ENCODE measurements at places on chromosomes 6 and 20.

DNA sequence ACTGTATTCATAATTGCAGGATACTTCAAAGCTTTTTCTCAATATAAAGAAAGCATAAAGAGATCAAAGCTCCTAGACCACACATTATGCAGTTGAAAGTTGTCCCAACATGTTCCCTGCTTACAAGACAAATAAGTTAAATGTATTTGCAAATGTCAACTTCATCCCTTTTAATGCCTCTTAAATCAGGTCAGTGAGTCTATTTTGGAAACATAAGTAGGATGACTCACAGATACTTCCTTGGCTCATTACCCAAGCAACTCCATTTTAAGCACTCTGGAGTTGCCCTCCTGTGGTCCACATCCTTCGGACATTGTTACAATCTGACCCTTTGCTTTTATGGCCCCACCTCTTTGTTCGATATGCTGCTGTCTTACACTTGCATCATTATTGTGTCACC, 162.0 kb downstream of the FAXC start:
- DNase-seq, result no peak

DNA sequence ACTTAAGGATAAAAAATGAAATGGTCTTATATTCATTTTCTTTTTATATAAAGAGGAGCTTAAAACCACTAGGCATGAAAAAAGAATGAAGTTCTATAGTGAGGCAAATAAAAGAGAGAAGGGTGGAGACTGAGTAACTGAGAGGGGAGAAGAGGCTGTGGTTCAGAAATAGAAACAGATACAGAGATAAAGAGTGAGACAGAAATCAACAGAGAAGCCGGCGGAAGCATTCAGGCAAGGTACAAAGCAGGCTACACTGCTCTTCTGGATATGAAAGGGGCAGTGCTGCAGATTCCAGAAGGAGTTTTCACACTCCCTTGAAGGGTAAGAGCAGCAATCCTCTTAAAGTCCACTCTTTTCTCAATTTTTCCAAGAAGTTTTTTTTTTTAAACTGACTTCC, 29.9 kb downstream of the NFATC2 start:
- no peak for DNase-seq

GRCh38 chr20:20217621-20218020, 150.3 kb upstream of the INSM1 start:
- DNase-seq, result no peak

GRCh38 chr6:137102050-137102848, 57.5 kb upstream of the IL20RA start:
- DNase-seq, result no peak

DNA sequence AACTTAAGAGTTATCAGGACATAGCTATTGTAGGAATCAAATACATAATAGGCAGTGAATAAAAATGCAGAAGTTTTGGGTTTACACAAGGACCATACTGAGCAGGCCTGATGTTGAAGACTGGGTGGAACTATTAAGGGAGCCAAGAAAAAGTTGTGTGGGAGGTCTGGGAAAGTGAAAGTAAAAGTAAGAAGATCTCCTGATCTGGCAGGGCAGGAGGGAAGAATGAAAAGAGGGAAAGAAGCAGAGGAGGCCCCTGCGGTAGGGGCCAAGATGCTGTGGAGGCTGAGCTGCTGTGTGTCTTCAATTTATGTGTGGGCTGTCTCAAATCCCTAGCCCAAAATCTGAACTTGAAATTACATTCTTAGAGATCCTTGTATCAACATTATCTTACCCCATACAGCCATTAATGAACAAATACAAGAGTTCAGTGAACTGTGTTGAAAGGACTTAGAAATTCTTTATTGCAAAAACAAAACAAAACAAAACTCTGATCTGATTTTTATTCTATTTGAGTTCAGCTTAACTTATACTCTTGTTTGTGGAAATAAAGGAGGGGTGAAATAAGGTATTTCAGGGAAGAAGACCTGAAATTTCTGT, 1183.8 kb downstream of the HACE1 start:
- DNase-seq, result peak; percentile 13

DNA sequence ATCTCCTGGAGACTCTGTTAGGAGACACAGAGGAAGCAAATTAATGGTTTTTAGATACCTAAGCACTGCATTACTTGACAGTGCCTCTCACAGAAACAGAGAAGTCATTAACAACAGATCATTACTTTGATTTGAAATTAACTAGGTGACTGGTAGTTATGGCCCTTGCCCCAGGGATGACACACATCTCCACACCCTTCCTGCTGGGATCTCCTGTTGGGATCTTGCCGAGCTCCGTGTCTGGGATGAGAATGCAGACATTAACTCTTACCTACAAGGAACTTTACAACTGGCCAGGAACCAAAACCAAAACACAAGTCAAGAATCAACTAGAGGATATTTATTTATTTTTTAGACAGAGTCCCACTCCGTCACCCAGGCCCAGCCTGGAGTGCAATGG, 2.2 kb upstream of the PRELID3B start:
- DNase-seq, result no peak

DNA sequence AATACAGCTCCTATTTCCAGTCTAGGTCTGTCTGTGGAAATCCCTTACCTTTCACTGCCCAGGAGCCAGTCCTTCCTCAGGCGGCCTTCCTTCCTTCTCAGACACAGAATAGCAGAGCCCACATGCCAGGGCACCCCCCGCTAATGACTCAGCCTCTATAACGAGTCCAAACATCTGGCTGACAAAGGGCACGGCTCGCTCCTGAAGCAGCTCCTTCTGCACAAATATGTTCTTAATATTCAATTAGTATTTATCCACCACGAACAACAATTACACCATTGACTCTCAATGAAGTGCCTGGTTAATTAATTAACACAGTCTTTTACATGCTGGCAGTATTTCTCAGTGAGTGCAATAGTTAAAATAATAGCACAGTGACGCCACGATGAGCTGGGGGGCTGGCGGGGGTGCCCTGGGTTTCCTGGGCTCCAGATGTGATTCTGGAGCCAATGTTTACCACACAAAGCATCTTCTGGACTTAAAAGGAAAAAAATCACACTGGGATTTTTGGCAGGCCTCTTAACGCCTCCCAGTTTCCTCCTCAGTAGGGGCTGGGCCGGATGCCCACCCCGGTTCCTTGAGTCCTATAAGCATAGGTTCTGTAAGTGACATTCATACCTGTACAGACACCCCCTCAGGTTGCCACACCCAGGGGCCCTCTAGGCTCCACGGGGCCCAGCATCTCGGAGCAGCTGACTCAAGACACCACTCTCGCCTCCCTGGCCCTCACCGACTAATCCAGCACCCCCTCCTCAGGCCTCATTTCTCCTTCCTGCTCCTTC, 158.6 kb upstream of the MLN start:
- no peak for DNase-seq

- no peak for DNase-seq
These were observed 304.7 kb downstream of the SOX4 start for GRCh38 chr6:21898107-21898796.

GRCh38 chr6:161168281-161168891, 105.5 kb downstream of the AGPAT4 start:
- peak; percentile 89 for DNase-seq

GRCh38 chr20:13149371-13150105, 71.5 kb upstream of the ISM1 start:
- DNase-seq, result no peak

DNA sequence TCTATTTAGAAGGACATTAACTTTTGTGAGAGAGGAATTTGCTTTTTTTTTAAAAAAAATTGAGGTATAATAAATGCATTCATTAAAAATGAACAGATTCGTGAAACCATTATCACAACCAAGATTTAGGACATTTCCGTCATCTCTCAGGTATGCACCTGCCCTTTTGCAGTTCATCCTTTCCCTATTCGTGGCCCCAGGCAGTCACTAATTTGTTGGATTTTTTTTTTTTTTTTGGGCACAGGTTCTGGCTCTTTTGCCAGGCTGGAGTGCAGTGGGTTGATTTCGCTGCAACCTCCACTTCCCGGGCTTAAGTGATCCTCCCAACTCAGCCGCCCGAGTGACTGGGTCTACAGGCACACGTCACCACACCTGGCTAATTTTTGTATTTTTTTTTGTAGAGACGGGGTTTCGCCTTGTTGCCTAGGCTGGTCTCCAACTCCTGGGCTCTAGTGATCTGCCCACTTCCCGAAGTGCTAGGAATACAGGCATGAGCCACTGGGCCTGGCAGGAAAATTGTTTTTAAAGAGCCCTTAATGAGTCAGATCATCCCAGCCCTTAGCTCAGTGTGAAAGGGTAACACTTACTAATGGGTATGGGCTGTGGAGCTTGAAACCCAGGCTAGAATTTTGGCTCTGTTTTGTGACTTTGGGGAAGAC, 9.2 kb downstream of the PHF3 start:
- no peak for DNase-seq

DNA sequence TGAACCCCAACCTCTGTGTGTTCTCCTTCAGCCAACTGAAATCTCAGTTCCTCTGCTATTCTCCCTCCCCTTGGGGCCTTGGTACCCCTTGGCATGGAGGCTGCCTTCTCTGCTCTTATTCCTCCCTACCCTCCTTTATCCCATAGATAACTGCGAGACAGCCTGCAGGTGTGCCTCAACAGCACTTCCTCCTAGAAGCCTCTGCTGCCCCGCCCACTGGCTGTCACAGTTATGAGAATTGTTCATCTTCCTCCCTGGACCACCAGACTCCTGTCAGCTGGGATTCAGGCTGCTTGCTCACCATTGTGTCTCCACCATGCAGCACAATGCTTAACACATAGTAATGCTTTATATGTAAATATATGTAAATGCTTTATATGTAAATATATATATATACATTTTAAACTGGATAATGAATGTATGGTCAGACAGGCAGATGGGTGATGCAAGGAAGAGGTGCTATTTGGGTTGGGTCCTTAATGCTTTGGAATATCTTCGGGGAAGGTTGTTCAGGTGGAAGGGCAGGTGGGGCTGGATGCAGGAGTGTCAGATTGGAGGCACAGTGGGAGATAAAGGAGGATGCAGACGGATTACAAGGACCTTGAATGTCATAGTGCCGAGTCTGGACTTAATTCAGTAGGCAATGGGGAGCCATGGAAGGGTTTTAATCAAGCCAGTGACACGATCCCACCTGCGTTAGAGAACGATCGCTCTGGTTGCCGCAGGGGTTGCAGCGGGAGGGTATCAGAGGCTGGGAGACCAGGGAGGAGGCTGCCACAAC, 4.9 kb downstream of the CDH22 start:
- no peak for DNase-seq

- no peak for DNase-seq
These were observed 65.6 kb downstream of the ABHD12 start for GRCh38 chr20:25325073-25325472.

DNA sequence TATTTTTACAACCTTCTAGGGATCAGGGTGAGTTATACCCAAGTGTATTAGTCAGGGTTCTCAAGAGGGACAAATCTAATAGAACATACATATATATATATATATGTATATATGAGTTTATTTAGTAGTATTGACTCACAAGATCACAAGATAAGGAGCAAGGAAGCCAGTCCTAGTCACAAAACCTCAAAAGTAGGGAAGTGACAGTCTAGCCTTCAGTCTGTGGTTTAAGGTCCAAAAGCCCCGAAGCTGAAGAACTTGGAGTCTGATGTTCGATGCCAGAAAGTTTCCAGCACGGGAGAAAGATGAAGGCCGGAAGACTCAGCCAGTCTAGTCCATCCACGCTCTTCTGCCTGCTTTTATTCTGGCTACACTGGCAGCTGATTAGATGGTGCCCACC, 632.7 kb upstream of the AGPAT4 start:
- DNase-seq, result no peak

- DNase-seq, result no peak
These were observed 231.4 kb downstream of the PHACTR1 start for GRCh38 chr6:12947967-12948366.

GRCh38 chr6:140490081-140490480, 1115.6 kb upstream of the CITED2 start:
- DNase-seq, result peak; percentile 14

DNA sequence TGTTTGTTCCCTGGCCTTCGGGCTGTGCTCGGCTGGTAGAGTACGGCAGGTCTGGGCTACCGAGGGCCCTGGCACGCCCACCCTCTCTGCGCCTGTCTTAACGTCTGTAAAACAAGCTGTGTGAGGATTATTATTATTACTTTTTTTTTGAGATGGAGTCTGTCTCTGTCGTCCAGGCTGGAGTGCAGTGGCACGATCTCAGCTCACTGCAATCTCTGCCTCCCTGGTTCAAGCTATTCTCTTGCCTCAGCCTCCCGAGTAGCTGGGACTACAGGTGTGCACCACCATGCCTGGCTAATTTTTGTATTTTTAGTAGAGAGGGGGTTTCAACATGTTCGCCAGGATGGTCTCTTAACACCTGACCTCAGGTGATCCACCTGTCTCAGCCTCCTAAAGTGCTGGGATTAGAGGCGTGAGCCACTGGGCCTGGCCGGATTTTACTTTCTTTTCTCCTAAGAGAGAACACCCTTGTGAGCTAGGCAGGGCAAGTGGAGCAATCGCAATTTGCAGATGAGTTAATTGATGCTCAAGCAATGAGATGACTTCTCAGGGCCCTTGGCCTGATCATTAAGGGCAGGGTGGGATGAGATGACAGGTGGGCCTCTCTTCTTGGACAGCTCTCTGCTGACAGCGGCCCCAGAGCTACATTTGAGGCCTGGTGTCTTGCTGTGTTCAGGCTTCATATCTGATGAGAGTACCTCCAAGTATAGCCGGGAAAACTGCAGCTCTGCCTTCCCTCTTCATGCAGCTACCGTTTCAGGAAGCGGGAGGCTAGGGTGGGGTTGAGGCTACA, 859 bp upstream of the SMIM29 start:
- no peak for DNase-seq

Measured in fibroblast of pulmonary artery (primary cell).